ENCODE measurements at places on chromosomes 11 and 22.

GRCh38 chr11:104691129-104691528 is 207.1 kb downstream of the CASP12 start:
- no peak for DNase-seq

- no peak for DNase-seq
These were observed 86.4 kb downstream of the ISX start for GRCh38 chr22:35152316-35152715.

GRCh38 chr11:118282606-118283005 is 18.5 kb upstream of the MPZL2 start:
- DNase-seq = no peak

- DNase-seq = no peak
These were observed 23.2 kb downstream of the COMMD9 start for GRCh38 chr11:36265793-36266628.

- no peak for DNase-seq
These were observed 28.5 kb downstream of the UQCR10 start for GRCh38 chr22:29795663-29796062.

DNA sequence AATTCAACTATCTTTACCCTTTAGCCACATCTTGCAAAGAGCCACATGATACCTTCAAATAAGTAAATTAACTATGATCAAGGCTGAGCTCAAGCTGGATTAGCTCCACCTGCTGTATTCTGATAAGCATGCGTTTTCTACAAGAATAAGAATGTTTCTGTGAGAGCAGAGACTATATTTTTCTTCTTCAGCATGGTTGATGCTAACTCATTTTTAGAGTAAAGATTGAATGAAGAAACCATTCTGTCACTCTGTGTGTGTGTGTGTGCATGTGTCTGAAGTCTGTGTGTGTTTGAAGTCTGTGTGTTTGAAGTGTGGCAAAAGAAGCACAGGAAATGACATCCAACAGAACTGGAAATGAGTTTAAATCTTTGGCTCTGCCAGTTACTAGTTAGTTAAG is 12.0 kb upstream of the LAYN start:
- no peak for DNase-seq

Measured in non-pigmented ciliary epithelial cell (primary cell).